ENCODE measurements at places on chromosomes 12 and 14.

DNA sequence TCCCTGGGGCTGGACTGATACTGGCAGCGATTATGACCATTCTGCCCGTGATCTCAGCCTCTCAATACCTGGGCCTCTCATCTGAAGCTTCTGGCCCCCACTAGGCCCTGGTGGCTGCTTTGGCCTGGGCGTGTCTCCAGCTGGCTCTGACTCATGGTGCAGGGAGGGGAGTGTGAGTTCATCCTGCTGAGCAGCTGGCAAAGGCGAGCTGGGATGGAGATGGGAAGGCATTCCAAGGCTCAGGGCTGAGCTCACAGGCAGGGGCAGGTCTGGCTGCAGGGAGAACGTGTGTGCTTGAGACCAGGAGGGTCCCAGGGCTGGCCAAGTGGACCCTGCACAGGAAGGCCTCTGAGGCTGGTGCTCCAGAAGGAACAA lies 221.8 kb downstream of the TMEM121 start:
- DNase-seq: no peak

DNA sequence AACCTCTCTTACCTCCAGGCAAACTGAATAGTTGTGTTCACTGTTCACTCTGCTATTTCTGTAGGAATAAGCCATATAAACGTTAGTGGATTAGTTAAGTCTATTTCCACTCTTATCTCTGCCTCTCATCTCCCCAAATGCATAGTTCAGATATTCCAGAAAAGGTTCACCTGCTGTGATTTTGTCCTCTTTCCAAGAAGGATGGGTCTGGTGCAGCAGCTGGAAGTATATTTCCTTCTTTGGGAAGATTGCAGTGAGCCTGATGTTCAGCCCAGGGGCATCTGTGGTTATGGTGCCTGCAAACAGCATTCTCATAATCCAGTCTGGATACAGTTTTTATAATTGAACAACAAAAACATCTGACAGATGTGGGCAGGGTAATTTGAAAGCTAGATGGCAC lies 97.7 kb downstream of the TPH2 start:
- no peak for DNase-seq

- no peak for DNase-seq
These were observed 139.1 kb downstream of the SOX5 start for GRCh38 chr12:23810329-23810902.

- no peak for DNase-seq
These were observed 436.6 kb downstream of the FUT8 start for GRCh38 chr14:65849091-65849490.

GRCh38 chr12:39441189-39441962 lies 1.5 kb downstream of the KIF21A start:
- no peak for DNase-seq

DNA sequence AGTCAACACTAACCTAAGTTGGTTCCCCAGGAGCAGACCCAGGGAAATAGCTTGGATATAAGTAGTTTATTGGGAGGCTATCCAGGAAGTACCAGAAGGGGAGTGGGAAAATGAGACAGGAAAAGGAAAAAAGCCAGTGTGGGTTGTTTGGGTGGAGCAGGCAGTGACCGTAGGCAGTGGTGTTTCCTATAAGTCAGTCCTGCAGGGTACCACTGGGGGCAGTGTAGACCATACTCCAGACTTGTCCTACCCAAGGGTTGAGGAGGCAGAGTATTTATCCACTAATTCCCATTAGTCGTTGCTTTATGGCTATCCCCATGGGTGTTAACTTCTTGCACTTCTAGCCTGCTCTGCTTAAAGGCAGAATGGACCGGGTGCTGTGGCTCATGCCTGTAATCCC lies 6.4 kb upstream of the CCDC60 start:
- no peak for DNase-seq

DNA sequence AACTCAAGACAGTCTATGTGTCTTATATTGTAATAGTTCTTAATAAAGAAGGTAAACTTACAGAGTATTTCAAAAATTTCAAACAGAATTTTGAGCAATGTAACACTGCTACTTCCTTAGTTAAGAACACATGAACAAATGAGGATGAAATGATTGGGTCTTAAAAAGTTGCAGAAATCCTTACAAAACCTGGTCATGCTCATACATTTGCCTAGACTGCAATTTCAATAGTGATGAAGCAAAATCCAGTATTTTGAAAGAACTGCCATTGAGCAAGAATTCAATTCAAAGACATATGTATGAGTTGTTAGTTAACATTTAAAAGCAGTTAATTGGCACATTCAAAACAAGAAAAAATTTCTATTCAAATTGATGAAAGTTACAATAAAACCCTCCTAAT lies 17.8 kb upstream of the HIF1A start:
- DNase-seq: no peak

GRCh38 chr12:79891506-79892162 lies 43.3 kb downstream of the PPP1R12A start:
- DNase-seq: no peak
